ENCODE measurements at places on chromosomes 12 and 14. TPM values are rescaled to one million over a fixed set of nuclear protein-coding genes. Genes with fewer than 3 reads are reported as not detected.

Gene DDX24
- 77.4 TPM for total RNA-seq

Gene VRTN
- total RNA-seq: not detected

Gene FGF23
- total RNA-seq: not detected

Gene ACSM4
- total RNA-seq: not detected

Gene SNX6
- 114 TPM for total RNA-seq

Gene KRT2
- total RNA-seq: not detected

Gene PMCH
- not detected for total RNA-seq

Gene MYRFL
- total RNA-seq: not detected

Gene IGFBP6
- 128 TPM for total RNA-seq

Gene MYL2
- total RNA-seq: not detected

Gene CLEC14A
- total RNA-seq: not detected

Gene CHMP4A
- 50.4 TPM for total RNA-seq

Gene RHOF
- total RNA-seq: 32.4 TPM

Gene VSX2
- not detected for total RNA-seq

Gene SMOC1
- total RNA-seq: 15.4 TPM

Gene PHETA1
- total RNA-seq: 15.8 TPM

Gene SLCO1B1
- total RNA-seq: not detected

Gene KLRC4
- not detected for total RNA-seq

Gene LRRK2
- total RNA-seq: 0.39 TPM

Gene NANOG
- not detected for total RNA-seq

Gene NEUROD4
- total RNA-seq: not detected

Gene OTOGL
- total RNA-seq: not detected

Gene KRT77
- not detected for total RNA-seq

Gene IL31
- not detected for total RNA-seq

Gene TBK1
- total RNA-seq: 15.2 TPM

Gene WSB2
- total RNA-seq: 85.2 TPM

Gene KRT6B
- 1,696 TPM for total RNA-seq

Gene TMED8
- total RNA-seq: 8.3 TPM

Gene TEX52
- not detected for total RNA-seq

Gene CLEC1A
- not detected for total RNA-seq

Gene STXBP6
- not detected for total RNA-seq

Gene KLRD1
- total RNA-seq: not detected

Measured in hair follicular keratinocyte (primary cell).